Stimulated activated CD4-positive, alpha-beta T cell treated with anti-CD3 and anti-CD28 coated beads, Interleukin-4, amount 100 ng/mL, for 1 hour (primary cell): ENCODE measurements at places on chromosomes 3 and 15.

DNA sequence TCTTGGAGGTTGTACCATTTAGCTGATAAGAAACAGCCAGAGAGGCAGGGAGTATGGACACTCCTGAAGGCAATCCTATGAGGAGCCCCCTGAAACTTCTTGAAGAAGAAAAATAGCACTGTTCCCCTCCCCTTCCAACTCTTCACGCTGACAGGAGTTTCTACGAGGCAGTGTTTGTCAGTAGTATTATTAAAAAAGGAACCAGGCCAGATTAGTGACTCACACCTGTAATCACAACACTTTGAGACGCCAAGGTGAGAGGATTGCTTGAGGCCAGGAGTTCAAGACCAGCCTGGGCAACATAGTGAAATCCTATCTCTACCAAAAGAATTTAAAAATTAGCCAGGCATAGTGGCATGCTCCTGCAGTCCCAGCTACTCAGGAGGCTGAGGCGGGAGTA lies 38.7 kb downstream of the WWTR1 start:
- DNase-seq = no peak

- DNase-seq = no peak
Observed at GRCh38 chr3:144032531-144033239, 61.1 kb downstream of the DIPK2A start.

DNA sequence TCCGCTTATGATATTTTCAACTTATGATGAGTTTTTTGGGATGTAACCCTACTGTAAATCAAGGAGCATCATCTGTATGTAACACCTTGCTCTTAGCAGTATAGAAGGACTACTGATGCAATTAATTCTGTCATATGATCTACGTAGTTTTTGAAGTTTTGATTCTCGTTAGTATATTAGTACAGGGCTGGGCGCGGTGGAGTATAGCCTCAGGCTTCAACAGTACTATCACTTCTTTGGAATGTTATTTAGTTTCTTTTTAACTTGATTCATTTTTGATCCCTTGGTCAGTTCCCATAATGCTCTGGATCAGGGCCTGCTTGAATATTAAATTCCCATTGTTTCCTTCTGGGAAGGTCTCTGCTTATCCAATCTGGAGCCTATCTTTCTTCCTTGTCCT lies 23.9 kb upstream of the AP4E1 start:
- DNase-seq = no peak

- no peak for DNase-seq
Observed at GRCh38 chr3:52872245-52872644, 25.1 kb downstream of the STIMATE start.

DNA sequence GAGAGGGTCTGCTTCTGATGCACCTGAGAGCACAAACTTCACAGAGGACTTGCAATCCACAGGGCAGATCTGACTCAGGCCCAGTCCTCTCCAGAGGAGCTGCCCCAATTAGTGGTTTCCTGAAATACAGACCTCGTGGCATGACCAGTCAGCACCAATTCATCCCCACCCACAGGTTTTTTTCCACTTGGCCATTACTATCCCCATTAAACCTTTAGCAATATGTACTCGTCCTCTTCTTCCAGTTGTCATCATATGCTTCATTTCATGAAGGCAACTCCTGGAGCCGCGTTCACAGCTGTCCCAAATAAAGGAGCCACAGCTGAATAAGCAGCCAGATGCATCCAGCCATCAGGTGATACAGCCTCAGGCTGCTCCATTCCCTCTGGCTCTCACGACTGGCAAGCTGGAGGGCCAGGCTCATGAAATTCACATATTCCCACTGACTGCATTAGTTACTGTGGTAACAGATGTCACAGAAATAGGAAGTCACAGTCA lies 163.1 kb downstream of the FMN1 start:
- DNase-seq = no peak

- DNase-seq = no peak
Observed at GRCh38 chr3:4680227-4680691, 187.1 kb downstream of the ITPR1 start.

- no peak for DNase-seq
Observed at GRCh38 chr3:76646921-76647562, 392.9 kb upstream of the ROBO2 start.

DNA sequence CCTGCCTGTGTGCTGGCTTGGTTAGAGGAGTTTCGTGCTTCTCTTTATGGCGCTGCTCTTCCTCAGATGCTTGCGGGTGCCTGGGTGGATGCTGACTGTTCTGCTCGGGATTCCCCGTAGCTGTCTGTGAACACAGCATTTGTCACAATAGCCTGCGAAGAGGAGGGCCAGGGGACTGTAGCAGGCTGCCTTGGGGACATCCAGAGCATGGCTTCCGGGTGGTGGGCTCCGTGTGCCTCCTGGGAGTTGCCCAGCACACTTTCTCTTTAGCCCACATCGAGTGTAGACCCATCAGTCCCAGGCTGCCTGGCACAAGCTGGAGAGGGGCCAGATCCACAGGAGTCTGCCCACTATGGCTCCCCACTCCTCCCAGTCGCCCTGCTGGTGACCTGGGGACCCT lies 22.4 kb downstream of the LRRK1 start:
- no peak for DNase-seq

DNA sequence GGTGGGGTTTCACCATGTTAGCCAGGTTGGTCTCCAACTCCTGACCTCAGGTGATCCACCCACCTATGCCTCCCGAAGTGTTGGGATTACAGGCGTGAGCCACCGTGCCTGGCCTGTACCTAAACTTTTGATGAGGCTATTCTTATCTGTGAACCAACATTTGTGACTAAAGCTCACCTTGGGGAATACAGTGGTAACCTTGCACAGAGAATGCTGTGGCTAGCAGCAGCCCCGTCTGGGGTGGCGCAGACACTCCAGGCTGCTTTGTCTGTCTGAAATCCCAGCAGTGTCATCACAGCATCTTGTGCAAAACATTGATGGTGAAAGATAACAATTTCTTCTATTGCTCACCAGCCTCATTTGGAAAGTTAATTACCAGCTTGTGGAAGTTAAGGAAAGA lies 58.9 kb downstream of the CMTM8 start:
- DNase-seq = peak; percentile 42

GRCh38 chr3:135851201-135852081 lies 114.1 kb upstream of the PPP2R3A start:
- DNase-seq = no peak

- DNase-seq = no peak
Observed at GRCh38 chr3:104244680-104245220, 1122.0 kb upstream of the ALCAM start.

DNA sequence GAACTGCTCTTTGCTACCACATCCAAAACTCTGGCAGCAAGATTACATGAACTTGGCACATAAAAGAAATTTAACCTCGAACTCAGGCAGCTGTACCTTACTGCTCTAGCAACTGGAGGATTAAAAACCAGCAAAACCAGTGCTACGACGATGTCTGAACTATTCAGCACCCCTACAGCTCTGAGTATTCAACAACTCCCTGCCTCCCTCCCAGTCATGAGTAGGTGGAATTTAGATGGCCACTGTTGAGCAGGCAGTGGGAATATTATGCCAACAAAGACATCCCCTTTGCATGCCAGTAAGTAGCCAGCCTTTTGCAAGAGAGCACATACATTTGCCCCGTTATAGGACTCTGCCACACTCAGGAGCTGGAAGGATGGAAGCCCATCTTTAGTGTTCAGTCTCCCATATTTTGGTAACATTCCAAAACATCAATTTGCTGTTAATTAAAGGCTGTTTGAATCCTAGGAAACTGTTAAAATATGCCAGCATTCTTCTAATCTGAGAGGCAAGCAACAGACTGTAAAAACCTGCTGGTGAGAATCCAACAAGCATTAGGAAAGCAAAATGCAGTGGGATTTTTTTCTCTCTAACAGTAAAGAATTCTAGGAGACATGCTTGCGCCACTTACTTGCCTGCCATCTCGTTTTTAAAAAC lies 85.4 kb downstream of the ZNF385D start:
- DNase-seq = no peak

DNA sequence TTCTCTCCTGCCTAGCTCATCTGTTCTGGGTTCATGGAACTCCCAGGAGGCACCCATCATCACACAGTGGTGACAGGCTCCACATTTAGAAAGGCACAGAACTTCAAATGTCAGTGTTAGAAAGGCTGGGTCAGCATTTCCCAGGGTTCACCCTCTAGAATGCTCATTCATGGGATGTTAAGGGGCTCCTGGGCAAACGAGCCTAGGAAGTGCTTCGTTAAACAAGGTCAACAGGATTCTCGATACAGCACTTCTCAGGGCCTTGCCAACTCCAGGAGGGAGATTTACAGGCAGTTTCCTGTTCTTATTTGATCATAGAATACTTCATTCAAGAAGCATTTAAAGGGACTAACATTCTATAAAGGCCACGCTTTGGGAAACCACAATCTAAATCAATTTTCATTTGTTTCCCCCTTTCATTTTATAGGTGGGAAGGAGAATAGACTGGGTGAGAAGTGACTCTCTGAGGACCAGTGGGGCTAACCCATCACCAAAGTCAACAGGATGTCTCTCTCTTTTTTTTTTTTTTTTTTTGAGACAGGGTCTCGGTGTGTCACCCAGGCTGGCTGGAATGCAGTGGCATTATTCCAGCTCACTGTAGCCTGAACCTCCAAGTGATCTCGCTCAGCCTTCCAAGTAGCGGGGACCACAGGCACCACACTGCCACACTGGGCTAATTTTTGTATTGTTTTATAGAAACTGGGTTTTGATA lies 14.3 kb downstream of the IGDCC4 start:
- DNase-seq = no peak

DNA sequence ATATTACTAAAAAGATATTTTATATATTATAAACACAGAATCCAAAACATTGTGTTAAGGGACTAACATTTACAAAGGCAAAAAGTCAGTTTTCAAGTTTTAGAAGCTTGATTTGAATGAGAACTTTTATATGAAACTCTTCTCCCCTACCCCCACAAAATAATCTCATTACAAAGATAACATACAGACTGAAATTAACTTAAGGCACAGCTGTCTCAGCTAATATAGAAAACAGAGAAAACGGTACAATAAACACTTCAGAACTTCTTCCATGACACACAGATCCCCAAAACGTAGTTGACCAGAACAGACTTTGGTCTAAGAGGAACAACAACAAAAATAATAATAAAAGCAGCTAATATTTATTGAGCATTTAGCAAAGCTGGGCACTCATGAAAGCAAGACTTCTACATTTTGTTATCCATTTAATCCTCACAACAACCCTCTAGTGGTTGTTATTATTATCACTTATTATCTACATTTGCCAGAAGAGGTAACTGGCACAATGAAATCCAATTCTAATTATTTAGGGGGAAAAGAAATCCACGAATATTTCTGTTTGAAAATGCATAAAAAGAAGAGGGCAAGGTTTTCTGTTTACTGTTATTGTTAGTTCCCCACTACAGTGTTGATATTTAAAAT lies 68.1 kb downstream of the PFN2 start:
- no peak for DNase-seq

- DNase-seq = no peak
Observed at GRCh38 chr3:168618827-168619470, 523.2 kb upstream of the GOLIM4 start.

- no peak for DNase-seq
Observed at GRCh38 chr3:104291437-104291851, 1075.3 kb upstream of the ALCAM start.

GRCh38 chr15:79418693-79419279 lies 13.3 kb upstream of the MINAR1 start:
- DNase-seq = no peak

DNA sequence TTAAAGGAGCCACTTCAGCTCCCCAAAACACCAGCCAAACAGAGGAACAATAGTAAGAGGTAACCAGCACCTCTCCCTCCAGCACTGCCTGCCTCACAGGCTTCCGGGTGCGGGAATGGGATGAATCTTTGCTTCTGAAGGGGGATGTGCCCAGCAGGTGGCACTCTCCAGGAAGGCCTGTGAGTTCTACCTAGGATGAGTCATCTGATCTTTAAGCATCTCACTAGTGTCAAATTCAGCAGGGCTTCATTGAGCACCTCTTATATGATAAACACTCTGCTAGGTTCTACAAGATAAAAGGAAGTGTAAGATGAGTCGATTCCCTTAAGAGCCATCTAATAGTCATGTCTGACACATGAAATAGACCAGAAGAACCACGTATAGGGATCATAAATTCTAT lies 237.4 kb upstream of the UMPS start:
- DNase-seq = no peak

GRCh38 chr3:85170646-85171045 lies 211.9 kb downstream of the CADM2 start:
- DNase-seq = no peak

DNA sequence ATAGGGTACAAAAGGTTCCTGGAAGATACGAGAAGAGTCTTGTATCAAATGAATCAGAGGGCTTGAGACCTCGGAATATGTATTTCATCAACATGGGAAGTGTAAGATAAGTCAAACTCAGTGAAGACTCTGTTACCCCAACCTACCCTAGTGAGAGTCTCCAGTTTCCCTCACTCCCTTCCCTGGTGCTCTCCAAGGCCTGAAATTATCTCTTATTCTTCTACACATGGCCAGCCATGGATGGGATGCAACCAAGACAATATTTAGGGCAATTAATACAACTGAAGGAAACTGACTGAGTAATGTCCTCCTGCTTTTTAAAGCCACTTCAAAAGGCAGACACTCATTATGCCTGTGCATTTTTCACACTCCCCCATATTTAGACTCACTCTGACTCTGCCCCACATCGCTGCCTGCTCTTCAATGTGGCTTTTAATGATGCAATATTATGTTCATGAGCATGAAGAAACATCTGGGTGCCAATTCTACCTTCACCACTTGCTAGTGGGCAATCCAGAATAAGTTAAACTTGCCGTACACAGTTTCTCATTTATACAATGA lies 137.1 kb upstream of the THBS1 start:
- DNase-seq = no peak

GRCh38 chr15:55434989-55435825 lies 26.9 kb downstream of the PIERCE2 start:
- DNase-seq = no peak
